ENCODE measurements at places on chromosomes 1 and 21. TPM values are rescaled to one million over a fixed set of nuclear protein-coding genes. Genes with fewer than 3 reads are reported as not detected.

GRCh38 chr1:219149009-219149577, 24.6 kb upstream of the LYPLAL1 start:
- no peak for DNase-seq
- no peak overlapping the region for H3K27ac ChIP-seq
- H3K27me3 ChIP-seq, result no peaks in the 10 kb centered on the region
- H3K4me1 ChIP-seq, result no peaks in the 10 kb centered on the region

DNA sequence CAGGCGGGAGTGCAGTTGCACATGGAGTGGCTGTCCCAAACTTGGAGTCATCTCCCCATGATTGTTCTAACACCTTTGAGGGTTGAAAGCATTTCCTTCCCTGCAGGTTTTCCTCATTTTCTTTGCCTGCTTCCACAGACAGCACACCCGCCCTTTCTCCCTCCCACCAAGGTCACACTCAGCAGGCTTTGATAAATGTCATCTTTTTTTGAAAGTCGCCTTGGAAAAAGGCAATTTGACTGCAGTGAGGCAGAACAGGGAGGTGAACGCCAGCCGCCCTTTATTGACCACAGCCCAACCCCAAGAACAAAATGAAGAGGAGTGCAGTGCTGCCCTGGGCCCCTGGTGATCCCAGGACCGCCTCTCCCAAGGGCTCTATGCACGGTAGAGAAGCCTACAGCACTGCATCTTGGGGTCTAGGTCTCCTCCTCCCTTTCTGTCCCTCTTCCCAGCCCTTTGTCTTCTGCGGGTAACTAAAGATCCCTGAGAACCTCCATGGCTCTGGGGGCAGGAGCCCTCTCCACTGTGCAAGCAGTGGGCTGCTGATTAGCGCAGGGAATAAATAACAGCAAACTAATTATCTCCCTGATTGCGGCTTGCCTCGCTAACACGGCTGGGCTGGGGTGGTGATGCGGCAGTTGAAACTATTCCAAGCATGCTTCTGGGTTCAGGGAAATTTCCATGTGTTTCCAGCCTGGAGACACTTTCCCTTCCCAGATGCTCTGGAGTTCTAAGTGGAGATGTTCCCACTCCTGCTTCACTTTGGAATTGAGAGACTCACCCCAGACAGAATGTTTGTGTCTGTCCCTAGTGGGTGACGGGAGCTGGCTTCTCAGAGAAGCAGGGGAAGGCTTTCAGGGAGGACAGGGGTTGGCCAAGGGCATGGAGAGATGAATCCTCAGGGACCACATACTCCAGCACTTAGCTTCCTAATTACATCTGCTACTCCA, 11.8 kb upstream of the AMIGO1 start:
- H3K36me3 ChIP-seq, result no peaks in the 10 kb centered on the region
- peaks cover 1% of the 10 kb centered on the region for H3K4me1 ChIP-seq
- no peak overlapping the region for H3K4me3 ChIP-seq
- no peak for DNase-seq
- H3K27me3 ChIP-seq, result peaks cover 19% of the 10 kb centered on the region

DNA sequence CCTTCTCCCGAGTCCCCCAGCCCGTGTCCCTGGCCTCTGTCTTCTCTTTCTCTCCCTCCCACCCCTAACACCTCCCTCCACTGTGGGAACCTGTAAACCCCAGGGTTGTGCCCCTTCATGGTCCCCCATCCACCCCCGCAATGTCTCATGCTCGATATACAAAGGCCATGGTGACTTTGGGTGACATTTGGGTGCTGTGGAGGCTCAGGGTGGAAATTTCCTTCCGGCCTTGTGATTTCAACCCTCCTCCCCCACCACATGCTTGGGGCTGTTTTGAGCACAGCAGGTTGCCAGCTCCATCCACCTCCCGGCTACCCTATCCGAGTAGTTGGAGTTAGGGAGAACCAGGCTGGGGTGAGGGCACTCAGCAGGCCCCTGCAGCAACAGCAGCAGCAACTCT, 25.7 kb upstream of the VPS13D start:
- no peaks in the 10 kb centered on the region for H3K27me3 ChIP-seq
- peaks cover 51% of the 10 kb centered on the region for H3K4me1 ChIP-seq
- DNase-seq, result peak; percentile 22
- H3K4me3 ChIP-seq, result no peak overlapping the region

DNA sequence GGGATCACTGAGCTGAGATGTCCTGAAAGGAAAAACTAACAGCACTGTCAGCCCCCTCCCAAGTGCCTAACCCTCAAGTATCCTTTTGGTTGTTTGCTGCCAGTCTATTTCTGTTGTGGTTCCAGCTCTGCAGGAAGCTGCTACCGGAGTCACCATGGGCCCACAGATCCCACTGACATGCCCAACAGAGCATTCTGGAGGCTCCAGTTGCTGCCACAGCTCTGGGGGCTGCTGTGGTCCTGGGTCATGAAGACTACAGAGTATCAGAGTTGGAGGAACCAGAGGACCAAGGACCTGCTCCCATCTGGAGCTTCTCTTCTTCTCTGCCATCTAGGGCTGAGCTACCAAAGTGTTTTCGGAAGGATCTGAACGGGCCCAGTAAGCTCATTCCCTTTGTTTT, 910 bp downstream of the LCE3A start:
- no peak overlapping the region for H3K27ac ChIP-seq
- H3K4me1 ChIP-seq, result peaks cover 10% of the 10 kb centered on the region

DNA sequence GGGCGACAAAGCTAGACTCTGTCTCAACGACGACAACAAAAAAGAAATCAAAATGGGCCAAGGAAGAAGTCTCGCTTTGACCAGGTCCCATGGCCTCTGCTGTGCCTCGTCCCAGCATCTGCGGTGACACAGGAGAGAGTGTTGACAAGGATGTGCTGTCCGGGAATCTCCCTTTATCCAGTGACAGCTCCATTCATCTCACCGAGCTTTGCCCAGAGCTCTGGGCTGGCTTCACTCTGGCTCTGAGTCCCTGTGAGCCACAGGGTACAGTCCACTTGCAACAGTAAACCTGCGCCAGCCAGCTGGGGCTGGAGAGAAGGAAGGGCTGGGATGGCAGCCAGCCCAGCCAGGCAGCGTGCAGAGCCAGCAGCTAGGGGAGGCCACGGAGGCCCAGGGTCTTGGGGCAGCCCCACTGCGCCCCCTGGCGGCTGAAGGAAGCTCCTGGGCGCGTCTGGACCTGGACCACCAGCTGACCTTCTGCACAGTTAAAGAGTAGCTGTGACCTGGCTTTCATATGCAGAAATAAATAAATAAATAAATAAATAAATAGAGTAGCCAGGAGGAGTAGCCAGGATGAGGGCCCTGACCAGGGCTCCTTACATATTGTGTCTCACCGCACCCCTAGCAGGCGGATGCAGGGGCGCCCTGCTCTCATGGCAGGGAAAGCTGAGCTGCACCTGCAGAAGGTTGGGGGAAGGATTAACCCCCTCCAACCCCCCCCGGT, 29.7 kb downstream of the ENO1 start:
- no peaks in the 10 kb centered on the region for H3K36me3 ChIP-seq
- H3K27ac ChIP-seq, result no peak overlapping the region
- no peak overlapping the region for H3K4me3 ChIP-seq

- H3K4me1 ChIP-seq, result peaks cover 11% of the 10 kb centered on the region
- H3K27me3 ChIP-seq, result no peaks in the 10 kb centered on the region
- peaks cover 2% of the 10 kb centered on the region for H3K36me3 ChIP-seq
Measured at GRCh38 chr1:89518221-89518631, 6.4 kb upstream of the LRRC8B start.

- H3K4me3 ChIP-seq, result no peak overlapping the region
- peaks cover 6% of the 10 kb centered on the region for H3K27me3 ChIP-seq
- no peak for DNase-seq
- no peak overlapping the region for H3K27ac ChIP-seq
Measured at GRCh38 chr1:107976431-107976830, 11.5 kb upstream of the VAV3 start.

- no peaks in the 10 kb centered on the region for H3K36me3 ChIP-seq
- no peak overlapping the region for H3K27ac ChIP-seq
- DNase-seq, result no peak
- H3K4me1 ChIP-seq, result peaks cover 6% of the 10 kb centered on the region
- no peak overlapping the region for H3K4me3 ChIP-seq
- peaks cover 18% of the 10 kb centered on the region for H3K27me3 ChIP-seq
Measured at GRCh38 chr1:108862017-108862610, 5.2 kb upstream of the AKNAD1 start.

DNA sequence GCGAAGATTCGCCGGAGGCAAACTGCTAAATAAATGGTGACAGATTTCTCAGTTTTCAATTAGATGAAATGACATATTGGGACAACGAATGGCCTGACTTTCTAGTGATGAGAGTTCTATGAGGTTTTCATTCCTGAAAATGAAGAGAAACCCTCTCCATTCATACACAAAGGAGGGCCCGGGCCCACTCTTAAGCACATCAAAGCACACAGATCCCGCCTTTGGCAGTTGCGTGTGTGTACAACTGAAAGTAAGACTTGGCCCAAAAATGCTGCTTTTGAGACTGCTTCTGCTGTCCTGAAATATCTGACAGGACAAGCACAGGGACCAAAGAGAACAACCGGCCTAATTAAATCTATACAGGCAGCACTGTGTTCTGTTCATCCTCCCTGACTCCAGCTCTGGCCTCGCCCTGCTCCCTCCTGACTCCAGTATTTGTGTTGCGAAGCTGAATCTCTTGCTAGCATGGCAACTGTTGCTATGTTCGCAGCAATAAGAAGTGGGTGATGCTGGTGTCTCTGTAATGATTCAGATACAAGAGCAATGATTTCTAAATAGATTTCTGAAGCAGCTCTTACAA, 7.4 kb downstream of the LRRC53 start:
- no peak for DNase-seq
- H3K36me3 ChIP-seq, result no peaks in the 10 kb centered on the region
- H3K27ac ChIP-seq, result no peak overlapping the region
- no peaks in the 10 kb centered on the region for H3K27me3 ChIP-seq
- no peak overlapping the region for H3K4me3 ChIP-seq

DNA sequence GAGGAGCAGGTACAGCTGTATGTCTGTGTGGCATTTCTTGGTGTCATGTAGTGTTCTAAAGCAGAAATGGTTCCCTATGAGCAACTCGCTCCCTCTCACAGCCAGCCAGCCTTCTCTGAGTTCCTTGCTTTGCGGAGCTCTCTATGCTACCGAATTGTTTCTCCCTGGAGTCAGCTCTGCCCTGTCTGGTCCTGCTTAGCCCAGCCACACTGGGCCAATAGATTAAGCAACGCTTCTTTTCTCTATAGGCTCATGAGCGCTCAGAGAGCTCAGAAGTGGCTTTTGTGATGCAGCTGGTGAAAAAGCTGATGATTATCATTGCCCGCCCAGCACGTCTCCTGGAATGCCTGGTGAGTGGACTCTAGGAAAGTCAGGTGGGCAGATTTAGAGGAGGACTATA, 113.1 kb downstream of the PIK3R3 start:
- H3K4me1 ChIP-seq, result no peaks in the 10 kb centered on the region
- no peak overlapping the region for H3K4me3 ChIP-seq
- no peak overlapping the region for H3K27ac ChIP-seq
- DNase-seq, result no peak
- peaks cover 7% of the 10 kb centered on the region for H3K36me3 ChIP-seq

- no peaks in the 10 kb centered on the region for H3K27me3 ChIP-seq
- H3K27ac ChIP-seq, result peak overlapping the region; percentile 98
- H3K4me1 ChIP-seq, result peaks cover 63% of the 10 kb centered on the region
- peaks cover 53% of the 10 kb centered on the region for H3K36me3 ChIP-seq
Measured at GRCh38 chr1:66335859-66336640, 197.9 kb upstream of the SGIP1 start.

- H3K4me1 ChIP-seq, result peaks cover 10% of the 10 kb centered on the region
- no peaks in the 10 kb centered on the region for H3K27me3 ChIP-seq
- no peak overlapping the region for H3K27ac ChIP-seq
Measured at GRCh38 chr1:59025898-59026426, 242.1 kb upstream of the JUN start.

The S100A3 gene
- total RNA-seq, result not detected

The FOXJ3 gene
- 56.0 TPM for total RNA-seq

The ENO1 gene
- total RNA-seq, result 1,608 TPM

The TBX19 gene
- 2.7 TPM for total RNA-seq

The KRTAP11-1 gene
- not detected for total RNA-seq

The KRTAP21-2 gene
- not detected for total RNA-seq

The PDZK1IP1 gene
- not detected for total RNA-seq

All from activated CD4-positive, alpha-beta T cell treated with anti-CD3 and anti-CD28 coated beads, Interleukin-2, amount 10 ng/mL, durations not matched to agents 7 days and 5 days (primary cell).